Cardiac septum (tissue), 1 donor: ENCODE measurements at places on chromosomes 6 and 20. TPM values are rescaled to one million over a fixed set of nuclear protein-coding genes. Genes with fewer than 3 reads are reported as not detected.

DNA sequence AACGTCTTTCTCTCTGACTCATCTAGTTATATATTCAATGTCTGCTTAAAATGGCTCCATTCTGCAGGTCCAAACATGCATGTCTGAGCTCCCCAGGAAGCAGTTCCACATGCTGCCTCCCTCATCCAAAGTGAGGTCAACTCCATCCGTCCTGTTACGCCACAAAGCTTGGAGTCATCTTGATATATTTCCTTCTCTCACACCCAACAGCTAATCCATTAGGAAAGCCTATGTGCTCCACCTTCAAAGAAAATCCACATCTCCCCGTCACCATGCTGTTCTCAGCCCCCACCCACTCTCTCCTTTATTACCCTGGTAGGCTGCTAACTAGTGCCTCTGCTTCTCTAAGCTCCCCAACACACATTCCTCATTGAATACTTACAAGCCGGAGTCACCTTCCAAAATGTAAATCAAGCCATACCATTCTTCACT lies 130.2 kb upstream of the SYNDIG1 start:
- no peak for DNase-seq

GRCh38 chr6:20892365-20892764 lies 358.1 kb downstream of the CDKAL1 start:
- DNase-seq = no peak

Gene AVP
- total RNA-seq = not detected

GRCh38 chr6:355373-356208 lies 36.0 kb upstream of the IRF4 start:
- no peak for DNase-seq

- DNase-seq = no peak
Measured at GRCh38 chr6:30206152-30206551, 7.1 kb downstream of the TRIM26 start.
